ENCODE measurements at places on chromosomes 4 and X.

- no peak for DNase-seq
Observed at GRCh38 chrX:136387951-136388502, 87.3 kb downstream of the ADGRG4 start.

GRCh38 chr4:153788413-153789276 is at the start of gene SFRP2:
TSS of gene SFRP2 (minus strand) at chr4:153789083. CDS start at chr4:153788835, 248 bp downstream.
- DNase-seq = no peak

DNA sequence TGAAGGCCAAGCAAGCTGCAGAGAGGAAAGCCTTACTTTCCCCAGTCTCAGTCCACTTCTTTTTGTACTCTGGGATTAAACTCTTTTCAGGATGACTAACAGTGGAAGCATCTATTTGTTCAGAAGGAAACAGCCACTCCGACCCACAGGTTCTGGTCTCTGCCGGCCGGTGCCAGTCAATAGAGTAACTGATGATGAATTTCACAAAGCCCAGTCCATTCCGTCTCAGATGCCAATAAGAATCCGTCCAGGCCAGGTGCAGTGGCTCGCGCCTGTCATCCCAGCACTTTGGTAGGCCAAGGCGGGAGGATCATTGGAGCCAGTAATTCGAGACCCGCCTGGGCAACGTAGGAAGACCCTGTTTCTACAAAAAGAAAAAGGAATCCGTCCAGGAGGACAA is 58.5 kb upstream of the HELT start:
- no peak for DNase-seq

GRCh38 chrX:69299951-69300714 is 134.9 kb upstream of the PJA1 start:
- no peak for DNase-seq

- no peak for DNase-seq
Observed at GRCh38 chr4:70713453-70714078, 8.2 kb upstream of the RUFY3 start.

GRCh38 chr4:70885174-70885573 is 17.0 kb upstream of the MOB1B start:
- no peak for DNase-seq

GRCh38 chrX:3584415-3584996 is 128.9 kb downstream of the PRKX start:
- DNase-seq = no peak

- no peak for DNase-seq
Observed at GRCh38 chrX:123217077-123217476, 33.0 kb downstream of the GRIA3 start.

GRCh38 chr4:74547042-74547441 is 102.1 kb downstream of the AREG start:
- DNase-seq = no peak

- no peak for DNase-seq
Observed at GRCh38 chrX:150849486-150849885, 49.0 kb downstream of the CD99L2 start.

- no peak for DNase-seq
Observed at GRCh38 chrX:18899796-18900380, 84.0 kb downstream of the PHKA2 start.

GRCh38 chr4:100083289-100083688 is 107.0 kb downstream of the DDIT4L start:
- DNase-seq = no peak

DNA sequence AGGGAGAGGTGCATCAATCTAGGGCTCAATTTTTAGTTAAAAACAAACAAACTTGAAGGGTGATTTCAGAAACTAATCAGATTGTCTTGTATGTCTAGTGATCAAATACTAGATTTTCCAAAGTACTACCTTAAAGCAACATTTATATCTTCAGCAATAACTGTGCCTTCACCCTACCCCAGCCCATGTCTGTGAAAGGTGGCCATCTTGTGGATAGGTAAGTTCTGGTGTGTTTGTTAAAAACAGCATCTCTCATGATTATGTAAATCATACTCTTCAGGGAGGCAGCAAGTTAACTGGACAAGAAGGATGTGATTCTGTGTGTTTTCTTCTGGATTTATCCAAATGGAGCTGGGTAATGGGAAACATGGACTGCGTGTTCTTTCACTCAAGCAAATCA is 81.4 kb upstream of the ACSL1 start:
- DNase-seq = no peak

DNA sequence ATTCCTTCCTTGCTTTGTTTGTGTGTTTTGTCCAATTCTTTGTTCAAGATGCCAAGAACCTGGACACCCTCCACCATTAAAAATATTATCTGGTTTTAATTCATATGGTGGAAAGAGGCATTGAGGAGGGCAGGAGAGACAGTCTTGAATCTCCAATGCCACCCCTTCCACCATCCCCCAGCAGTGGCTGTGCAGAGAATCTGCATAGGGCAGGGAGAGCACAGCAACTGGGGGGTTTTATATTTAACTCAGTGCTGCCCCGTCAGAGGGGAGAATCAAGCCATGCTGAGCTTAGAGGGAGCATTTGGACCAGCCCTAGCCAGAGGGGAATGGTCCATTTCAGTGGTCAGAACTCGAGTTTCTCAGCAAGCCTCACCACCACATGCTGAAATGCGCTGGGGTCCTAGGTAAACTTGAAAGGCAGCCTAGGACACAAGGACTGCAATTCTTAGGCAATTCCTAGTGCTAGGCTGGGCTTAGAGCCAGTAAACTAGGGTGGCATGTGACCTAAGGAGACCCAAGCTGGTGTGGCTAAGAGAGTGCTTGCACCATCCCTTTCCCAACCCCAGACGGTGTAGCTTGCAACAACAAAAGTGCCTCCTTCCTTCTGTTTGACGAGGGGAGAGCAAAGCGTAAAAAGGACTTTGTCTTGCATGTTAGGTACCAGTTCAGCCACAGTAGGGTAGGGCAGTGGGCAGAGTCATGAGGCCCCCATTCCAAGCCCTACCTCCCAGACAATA is 34.2 kb downstream of the CCDC158 start:
- no peak for DNase-seq

DNA sequence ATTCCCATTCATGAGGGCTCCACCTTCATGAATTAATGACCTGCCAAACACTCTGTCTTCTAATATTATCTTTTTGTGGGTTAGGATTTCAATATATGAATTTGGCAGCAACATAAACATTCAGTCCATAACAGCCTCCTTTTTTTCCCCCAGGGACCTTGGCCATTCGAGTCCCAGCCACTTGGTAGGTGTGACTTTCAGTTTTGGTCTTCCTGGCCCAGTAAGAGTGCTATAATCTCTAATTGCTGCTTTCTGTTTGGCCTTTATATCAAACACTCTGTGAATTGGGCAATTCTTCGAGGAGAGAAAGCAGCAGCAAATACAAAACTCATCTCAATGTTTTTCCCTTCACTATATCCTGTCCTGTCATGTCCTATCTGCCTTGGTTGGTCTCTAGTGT is 12.4 kb upstream of the RADX start:
- no peak for DNase-seq

- no peak for DNase-seq
Observed at GRCh38 chrX:155070663-155070974, 317 bp downstream of the CMC4 start.

DNA sequence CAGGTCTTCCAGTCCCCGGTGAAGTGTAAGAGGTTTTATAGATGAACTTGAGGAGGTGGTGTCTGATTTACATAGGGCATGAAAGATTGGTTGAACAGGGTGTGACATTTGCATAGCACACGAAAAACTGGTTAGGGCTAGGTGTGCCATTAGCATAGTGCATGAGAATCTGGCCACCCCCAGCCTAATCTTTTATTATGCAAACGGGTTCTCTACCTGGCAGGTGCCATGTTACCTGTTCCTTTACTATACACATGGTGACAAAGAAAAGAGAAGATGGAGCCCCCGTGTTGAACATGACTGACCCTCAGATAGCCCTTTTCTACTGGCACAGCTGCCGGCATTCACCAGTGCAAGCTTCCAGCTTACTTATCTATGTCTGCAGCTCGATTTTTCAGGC is 71.0 kb downstream of the UCHL1 start:
- no peak for DNase-seq

GRCh38 chr4:53644607-53645006 is 53.3 kb upstream of the LNX1 start:
- DNase-seq = no peak

- DNase-seq = no peak
Observed at GRCh38 chr4:177367336-177367735, 57.7 kb downstream of the NEIL3 start.

GRCh38 chr4:74640111-74640903 is 154.0 kb downstream of the BTC start:
- DNase-seq = no peak

GRCh38 chrX:80282535-80282934 is 137.7 kb upstream of the TENT5D start:
- no peak for DNase-seq

- DNase-seq = no peak
Observed at GRCh38 chrX:39137363-39137954, 336.2 kb downstream of the MID1IP1 start.

DNA sequence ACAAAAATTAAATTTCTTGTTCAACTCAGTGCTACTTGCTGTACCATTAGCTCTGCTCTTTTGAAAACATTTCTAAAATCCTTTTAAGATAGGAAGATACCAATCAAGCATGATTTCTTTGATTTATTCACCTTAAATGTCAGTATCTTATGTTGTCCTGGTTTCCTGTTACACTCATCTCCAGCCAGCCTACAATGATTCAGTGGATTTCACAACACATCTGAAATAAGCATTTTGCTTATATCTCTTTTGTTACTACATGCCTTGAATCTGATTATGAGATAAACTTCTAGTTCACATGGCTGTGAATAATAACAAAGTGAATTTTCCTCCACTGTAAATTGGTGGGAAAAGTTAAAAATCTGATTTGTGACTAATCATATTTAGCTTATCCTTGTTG is 112.5 kb upstream of the BMP3 start:
- no peak for DNase-seq

DNA sequence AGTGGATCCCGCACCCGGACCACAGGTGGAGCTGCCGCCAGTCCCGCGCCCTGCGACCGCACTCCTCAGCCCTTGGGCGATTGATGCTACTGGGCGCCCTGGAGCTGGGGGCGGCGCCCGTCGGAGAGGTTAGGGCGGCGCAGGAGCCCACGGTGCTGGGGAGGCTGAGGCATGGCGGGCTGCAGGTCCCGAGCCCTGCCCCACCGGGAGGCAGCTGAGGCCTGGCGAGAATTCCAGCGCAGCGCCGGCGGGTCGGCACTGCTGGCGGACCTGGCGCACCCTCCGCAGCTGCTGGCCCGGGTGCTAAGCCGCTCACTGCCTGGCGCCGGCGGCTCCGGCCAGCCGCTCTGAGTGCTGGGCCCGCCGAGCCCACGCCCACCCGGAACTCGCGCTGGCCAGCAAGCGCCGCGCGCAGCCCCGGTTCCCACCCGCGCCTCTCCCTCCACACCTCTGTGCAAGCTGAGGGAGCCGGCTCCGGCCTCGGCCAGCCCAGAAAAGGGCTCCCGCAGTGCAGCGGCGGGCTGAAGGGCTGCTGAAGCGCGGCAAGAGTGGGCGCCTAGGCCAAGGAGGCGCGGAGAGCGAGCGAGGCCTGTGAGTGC is 1256.5 kb downstream of the STIM2 start:
- no peak for DNase-seq

DNA sequence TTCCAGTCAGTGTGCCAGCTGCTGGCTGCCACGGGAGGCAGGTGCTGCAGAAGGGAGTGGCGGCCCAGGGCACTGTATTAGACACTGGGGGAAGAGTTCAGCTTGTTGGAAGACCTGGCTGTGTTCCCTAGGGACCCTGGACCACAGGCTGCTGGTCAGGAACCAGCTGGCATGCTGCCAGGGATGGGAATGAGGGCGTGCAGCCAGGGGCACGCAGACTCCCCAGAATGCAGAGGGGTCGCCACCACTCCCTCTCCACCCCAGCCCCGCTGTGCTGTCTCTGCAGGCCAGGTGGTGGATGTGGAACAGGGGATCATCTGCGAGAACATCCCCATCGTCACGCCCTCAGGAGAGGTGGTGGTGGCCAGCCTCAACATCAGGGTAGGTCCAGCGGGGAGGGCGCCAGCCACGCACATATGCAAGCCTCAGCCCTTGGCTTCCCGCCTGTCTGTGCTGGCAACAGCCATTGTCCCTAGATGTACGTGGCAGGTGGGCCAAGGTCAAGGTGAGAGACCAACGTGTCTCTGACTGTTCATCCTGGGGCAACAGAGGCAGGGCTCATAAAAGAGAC is 12.3 kb downstream of the ABCD1 start:
- no peak for DNase-seq

- DNase-seq = no peak
Observed at GRCh38 chr4:184705692-184706091, 28.2 kb downstream of the CENPU start.

DNA sequence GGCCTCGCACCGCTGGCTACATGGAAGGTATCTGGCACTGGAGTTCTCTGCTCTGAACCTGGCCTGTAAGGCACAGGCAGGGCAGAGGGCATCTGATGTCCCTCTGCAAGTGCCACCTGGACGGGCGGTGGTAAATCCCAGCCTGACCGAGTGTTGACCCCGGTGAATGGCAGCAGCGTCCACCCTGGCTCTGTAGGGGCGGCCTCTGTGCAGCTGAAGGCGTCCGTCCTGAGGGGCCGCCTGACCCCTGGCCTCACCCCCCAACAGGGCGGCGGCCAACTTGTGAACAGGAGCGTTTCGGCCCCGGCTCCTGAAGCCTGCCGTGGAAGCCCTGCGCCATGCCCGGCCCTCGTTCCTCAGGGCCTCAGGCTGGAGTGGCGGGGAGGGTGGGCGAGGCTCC is 51.4 kb downstream of the CPZ start:
- DNase-seq = no peak

DNA sequence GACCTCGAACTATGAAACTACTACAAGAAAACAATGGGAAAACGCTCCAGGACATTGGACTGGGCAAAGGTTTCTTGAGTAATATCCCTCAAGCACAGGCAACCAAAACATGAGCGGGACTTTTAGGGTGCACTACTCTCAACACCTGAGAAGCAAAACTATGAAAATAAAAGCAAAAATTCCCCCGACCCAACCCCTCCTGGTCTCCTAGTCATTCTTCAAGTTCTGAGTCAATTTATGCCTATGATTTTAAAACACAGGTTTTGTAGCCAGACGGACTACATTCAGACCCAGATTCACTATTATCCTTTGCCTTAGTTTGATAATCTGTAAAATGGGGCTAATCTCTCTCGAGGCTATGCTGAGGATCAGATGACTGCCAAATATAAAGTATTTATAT is 97.0 kb downstream of the SOWAHB start:
- no peak for DNase-seq

- DNase-seq = no peak
Observed at GRCh38 chr4:122686691-122687090, 45.8 kb upstream of the BBS12 start.

DNA sequence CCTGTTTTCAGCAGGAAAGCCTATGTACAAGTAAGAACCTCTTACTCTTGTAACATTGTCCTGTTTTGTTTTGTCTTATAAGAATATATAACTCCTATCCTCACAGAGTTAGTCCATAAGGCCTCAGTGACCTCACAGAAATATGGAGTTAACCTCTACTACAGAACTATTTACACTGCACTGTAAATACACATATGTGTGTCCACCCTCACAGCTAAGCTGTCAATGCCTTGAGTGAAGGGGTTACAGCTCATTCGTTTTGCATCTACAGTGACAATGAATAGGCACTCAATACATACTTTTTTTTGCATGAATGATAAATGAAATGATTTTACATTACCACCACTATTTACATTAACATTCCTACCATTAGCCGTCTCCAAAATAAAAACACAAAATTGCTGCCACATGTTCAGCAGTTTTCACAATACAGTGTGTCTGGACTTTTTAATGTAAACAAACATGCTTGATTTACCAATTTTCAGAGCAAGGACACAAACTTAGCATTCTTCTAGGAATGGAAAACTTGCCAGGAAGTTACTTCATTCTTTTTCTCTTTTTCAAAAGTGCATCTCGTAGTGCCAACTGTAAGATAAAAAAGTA is 9.5 kb upstream of the NAAA start:
- DNase-seq = no peak

All from stimulated activated CD8-positive, alpha-beta memory T cell treated with anti-CD3 and anti-CD28 coated beads, Interleukin-15, amount 100 ng/mL, for 4 hours (primary cell).